ENCODE measurements at places on chromosomes 2 and 18.

GRCh38 chr2:176405477-176405876 is 136.2 kb downstream of the MTX2 start:
- DNase-seq, result no peak

GRCh38 chr18:58267493-58267892 is 223.5 kb downstream of the NEDD4L start:
- DNase-seq, result no peak

DNA sequence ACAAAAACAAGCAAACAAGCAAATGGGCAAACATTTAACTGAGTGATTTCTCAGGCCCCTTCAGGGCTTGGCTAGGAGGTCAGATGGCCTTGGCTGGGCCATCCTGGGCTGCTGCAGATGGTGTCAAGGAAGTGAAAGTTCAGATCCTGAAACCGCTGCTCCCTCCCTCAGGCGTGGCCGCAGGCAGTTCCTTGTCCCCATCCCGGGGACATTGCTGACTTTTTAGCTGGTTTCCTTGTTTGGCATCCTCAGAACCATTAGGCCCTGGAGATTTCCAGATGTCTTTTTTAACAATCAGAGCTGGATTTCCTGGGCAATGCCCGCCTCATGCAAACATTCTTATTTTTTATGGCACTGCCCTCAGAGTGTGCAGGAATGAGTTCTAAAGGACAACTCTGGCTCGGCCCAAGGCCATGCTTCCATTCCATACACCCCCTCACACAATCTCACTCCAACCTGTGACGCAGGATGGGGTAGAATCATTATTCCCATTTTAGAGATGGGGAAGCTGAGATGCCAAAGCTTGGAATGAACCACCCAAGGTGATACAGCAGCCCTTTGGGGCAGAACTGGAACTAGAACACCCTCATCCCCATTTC is 86.1 kb upstream of the ZCCHC2 start:
- DNase-seq, result no peak

- DNase-seq, result peak; percentile 32
Measured at GRCh38 chr2:10709290-10709939, 12.0 kb upstream of the ATP6V1C2 start.

GRCh38 chr2:20478961-20479360 is 32.1 kb downstream of the RHOB start:
- DNase-seq, result no peak

- DNase-seq, result no peak
Measured at GRCh38 chr2:197556456-197556855, 40.6 kb downstream of the MOB4 start.

- DNase-seq, result no peak
Measured at GRCh38 chr2:226515344-226516055, 284.1 kb downstream of the IRS1 start.

GRCh38 chr18:3444954-3445353 is 5.0 kb upstream of the TGIF1 start:
- peak; percentile 23 for DNase-seq

GRCh38 chr2:217340176-217340575 is 480.3 kb upstream of the TNP1 start:
- no peak for DNase-seq

- DNase-seq, result peak; percentile 91
Measured at GRCh38 chr2:20514596-20515269, 67.9 kb downstream of the RHOB start.

DNA sequence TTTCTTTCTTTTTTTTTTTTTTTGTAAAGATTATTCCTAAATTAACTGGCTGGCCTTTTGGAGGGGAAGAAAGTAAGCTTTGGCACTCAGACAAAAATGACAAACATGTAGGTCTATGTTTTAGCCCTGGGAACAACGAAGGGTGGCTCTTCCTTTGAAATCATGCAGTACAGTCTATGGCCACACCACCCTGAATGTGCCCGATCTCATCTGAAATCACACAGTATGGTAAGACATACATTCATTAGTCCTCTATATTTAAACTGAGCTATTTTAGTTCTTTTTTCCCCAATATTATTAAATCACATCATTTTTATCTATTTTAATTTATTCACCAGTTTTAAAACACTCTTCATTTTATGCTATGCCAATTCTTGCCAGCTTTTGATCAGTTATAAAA is 48.2 kb downstream of the PLA2R1 start:
- DNase-seq, result no peak

GRCh38 chr2:173647681-173648311 is 293.1 kb downstream of the CDCA7 start:
- DNase-seq, result no peak

- DNase-seq, result no peak
Measured at GRCh38 chr2:63053889-63054602, 3.4 kb downstream of the OTX1 start.

DNA sequence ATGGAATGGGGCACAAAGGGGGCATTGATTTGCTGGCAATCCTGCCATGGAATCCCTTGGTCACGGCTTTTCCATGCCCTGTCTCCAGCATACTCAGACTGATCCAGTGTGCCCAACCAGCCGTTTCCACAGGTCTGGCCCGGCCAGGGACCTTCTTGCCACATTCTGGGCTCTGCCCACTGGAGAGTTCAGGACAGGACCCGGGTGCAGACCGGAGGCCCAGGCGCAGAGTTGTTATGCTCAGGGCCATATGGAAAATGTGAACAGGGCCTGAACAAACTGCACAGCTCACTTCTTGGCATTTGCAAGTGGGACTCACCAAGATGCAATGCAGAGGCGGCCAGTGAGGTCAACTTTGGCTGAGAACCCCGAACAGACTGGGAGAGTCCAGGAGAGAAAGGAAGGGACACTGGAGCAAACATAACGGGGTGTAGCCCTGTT is 15.6 kb upstream of the ASAP2 start:
- DNase-seq, result no peak

GRCh38 chr2:236781933-236782816 is 212.6 kb downstream of the ACKR3 start:
- no peak for DNase-seq

- DNase-seq, result peak; percentile 76
Measured at GRCh38 chr2:200305797-200306195, 697 bp upstream of the SPATS2L start.

DNA sequence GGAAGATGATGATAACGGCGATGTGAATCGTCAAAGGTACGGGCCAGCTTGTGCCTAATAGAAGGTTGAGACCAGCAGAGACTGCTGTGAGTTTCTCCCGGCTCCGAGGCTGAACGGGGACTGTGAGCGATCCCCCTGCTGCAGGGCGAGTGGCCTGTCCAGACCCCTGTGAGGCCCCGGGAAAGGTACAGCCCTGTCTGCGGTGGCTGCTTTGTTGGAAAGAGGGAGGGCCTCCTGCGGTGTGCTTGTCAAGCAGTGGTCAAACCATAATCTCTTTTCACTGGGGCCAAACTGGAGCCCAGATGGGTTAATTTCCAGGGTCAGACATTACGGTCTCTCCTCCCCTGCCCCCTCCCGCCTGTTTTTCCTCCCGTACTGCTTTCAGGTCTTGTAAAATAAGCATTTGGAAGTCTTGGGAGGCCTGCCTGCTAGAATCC is 3.0 kb downstream of the FZD7 start:
- DNase-seq, result no peak

DNA sequence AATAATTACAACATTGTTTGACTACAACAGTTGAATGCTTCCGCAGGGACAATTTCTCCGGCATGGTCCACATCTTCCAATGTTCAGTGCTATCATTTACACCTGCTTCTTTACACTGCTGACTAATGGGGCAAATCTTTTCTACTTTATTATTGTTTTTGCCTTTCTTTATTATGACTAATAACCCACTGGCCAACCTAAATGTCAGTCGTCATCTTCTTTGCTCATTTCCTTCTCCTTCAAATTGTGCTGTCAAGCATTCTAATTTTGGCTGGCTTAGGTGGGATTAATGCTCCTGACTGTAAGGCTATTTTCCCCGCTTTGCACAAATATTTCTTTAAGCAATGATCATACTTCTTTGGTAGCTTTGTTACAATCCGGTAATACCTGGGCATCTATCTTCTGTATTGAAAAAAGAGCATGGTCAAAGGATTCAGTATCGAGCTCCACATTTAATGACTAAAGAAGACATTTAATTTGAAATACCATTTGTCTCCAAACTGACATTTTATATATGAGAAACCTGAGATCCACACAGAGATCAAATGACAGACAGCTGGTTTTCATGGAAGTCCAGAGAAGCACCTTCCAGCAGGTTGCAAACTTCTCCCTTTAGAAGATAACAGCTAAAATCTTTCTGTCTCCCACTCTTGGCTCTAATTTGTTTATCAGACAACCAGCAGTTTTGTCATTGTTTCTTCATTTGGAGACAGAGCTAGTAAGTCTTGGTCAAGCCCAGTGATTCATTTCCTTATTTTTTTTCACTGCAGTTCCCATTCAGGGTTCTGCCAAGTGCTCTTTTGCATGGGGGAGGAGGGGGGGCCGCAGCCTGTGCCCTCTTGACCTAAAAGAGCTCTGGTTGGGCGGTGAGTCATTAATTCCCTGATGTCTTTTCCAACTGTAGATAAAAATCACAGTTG is 132.9 kb downstream of the SOCS6 start:
- peak; percentile 84 for DNase-seq

GRCh38 chr2:217705461-217705860 is 297.3 kb downstream of the TNS1 start:
- DNase-seq, result no peak

- no peak for DNase-seq
Measured at GRCh38 chr2:113104054-113104611, 23.3 kb upstream of the IL1RN start.

DNA sequence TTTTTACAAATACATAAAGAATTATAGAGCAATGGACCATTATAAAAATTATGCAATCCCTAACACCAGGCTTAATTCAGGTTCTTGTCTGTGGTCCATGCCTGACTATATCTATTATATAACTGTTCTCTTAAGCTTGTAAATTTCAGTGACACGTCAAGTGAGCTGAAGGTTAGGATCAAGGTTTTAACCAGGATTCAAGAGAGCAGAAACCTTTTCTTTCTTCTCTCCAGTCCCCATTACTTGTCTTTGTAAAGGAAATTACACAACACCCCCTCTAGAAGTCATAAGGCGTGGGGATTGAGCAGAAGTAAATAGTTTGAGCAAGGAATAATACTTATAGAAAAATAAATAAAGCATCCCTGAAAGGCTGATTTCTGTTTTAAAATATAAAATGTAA is 122.0 kb downstream of the ZNF521 start:
- no peak for DNase-seq

GRCh38 chr2:211367293-211367692 is 810.9 kb downstream of the CPS1 start:
- no peak for DNase-seq

DNA sequence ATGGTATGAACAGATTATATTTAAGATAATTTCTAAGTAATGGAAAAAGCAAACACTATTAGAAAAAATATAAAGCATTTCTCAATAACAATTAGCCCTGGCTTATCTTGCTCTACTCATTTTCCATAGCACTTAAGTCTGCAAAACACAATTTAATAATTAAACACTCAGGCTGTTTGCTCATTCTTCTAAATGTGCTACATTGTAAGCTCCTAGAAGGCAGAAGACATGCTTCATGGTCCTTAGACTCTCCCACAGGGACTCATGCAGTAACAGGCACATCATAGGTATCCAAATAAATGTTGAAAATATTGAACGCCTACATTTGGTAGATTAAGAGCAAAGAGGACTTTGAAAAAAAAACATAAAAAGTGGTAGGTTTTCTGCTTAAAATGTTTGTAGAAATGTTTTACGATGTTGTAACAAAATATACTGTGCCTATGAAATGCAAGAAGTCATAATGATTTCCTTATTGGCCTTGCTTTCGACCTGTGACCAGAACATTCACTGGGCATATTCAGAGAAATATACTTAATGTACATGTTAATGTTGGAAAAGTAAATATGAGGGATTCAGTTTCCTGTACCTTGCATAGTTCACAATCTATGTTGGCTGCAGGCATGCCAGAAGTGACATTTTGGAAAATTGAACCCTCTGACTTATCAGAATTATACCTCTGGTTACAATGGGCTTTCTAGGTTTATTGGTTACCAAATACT is 27.2 kb downstream of the G6PC2 start:
- DNase-seq, result no peak

GRCh38 chr2:232634206-232635150 is 1.1 kb downstream of the EFHD1 start:
- no peak for DNase-seq

GRCh38 chr2:150028322-150028721 is 440.7 kb upstream of the MMADHC start:
- DNase-seq, result no peak

DNA sequence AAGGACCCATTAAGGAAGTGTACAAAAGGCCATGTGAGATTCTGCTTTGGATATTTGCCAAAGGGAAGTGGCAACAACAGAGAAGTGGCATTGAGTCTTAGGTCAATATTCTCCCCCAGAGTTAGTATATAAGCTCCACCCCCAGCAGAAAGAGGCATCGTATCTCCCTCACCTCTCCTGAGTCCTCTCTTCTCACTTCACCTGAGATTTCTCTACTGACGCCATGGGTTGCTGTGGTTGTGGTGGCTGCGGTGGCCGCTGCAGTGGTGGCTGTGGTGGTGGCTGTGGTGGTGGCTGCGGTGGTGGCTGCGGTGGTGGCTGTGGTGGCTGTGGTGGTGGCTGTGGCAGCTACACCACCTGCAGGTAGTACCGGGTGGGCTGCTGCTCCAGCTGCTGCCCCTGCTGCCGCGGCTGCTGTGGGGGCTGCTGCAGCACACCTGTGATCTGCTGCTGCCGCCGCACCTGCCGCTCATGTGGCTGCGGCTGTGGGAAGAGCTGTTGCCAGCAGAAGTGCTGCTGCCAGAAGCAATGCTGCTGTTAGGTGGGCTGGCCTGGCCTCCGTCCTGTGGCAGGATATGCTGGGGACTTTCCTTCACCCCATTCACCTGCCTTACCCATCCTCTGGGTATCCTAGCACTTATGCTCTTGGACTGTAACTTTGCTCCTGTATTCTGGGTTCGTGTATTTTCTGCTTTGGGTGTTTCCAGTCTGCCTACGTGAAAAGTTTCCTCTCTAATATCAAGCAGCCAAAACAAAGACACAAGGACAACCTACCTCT is 5.9 kb downstream of the SCYGR3 start:
- no peak for DNase-seq

GRCh38 chr2:10208736-10209135 is 86.2 kb downstream of the RRM2 start:
- no peak for DNase-seq

DNA sequence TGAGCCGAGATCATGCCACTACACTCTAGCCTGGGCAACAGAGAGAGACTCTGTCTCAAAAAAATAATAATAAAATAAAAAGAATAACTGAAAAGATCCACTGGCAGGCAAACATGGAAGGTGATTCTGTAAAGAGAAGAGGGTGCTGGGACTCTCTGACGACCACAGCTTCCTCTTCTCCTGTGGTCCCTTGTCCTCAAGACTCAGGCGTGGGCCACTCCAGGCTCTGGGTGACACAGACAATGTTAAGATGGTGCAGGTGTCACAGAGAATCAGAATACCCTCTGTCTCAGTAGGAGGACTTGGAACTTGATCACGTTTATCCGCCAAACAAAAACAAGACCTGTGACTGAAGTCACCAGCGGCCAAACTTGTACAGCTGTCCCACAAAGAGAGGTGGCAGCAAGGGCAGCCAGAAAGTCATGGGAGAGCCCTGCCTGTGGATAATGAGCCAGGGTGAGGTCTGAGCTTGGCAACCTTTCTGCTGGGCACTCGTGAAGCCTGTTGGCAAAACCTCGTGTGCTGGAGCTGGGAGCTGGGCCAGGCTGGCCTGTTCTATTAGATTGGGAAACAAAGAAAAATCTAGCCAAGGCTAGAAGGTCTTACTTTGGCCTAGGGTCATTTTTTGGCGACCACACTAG is 76.4 kb upstream of the ITGA6 start:
- no peak for DNase-seq
